Right cardiac atrium (tissue), 5 donors: ENCODE measurements at places on chromosomes 5 and 9.

DNA sequence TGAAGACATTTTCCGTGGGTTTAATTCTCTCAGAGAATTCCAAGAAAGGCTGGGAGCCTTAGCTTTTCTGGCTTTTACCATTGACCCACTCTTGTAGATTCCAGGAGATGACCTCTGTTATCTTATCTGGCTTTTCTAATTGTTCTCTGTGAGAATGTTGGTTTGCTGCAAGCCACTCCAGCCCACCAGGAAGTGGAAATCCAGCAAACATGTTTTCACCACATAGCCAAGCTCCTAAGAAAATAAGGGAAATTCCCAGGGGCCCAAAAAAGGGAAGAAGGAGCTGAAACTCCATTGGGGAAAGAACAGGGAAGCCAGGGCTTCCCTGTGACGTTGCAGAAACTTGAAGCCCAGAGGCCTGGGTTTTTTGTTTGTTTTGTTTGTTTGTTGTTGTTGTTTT lies 19.7 kb downstream of the GPR107 start:
- DNase-seq: no peak

GRCh38 chr5:107571621-107572536 lies 98.9 kb downstream of the EFNA5 start:
- DNase-seq: peak; percentile 97

- DNase-seq: no peak
Observed at GRCh38 chr5:106648401-106648800, 1022.3 kb downstream of the EFNA5 start.

GRCh38 chr5:156755421-156756087 lies 94.5 kb upstream of the PPP1R2B start:
- no peak for DNase-seq

GRCh38 chr5:81027481-81028058 lies 67.4 kb downstream of the RASGRF2 start:
- no peak for DNase-seq
